ENCODE measurements at places on chromosomes 2 and 18.

- no peak for DNase-seq
Observed at GRCh38 chr2:47917276-47917961, 11.1 kb upstream of the FBXO11 start.

DNA sequence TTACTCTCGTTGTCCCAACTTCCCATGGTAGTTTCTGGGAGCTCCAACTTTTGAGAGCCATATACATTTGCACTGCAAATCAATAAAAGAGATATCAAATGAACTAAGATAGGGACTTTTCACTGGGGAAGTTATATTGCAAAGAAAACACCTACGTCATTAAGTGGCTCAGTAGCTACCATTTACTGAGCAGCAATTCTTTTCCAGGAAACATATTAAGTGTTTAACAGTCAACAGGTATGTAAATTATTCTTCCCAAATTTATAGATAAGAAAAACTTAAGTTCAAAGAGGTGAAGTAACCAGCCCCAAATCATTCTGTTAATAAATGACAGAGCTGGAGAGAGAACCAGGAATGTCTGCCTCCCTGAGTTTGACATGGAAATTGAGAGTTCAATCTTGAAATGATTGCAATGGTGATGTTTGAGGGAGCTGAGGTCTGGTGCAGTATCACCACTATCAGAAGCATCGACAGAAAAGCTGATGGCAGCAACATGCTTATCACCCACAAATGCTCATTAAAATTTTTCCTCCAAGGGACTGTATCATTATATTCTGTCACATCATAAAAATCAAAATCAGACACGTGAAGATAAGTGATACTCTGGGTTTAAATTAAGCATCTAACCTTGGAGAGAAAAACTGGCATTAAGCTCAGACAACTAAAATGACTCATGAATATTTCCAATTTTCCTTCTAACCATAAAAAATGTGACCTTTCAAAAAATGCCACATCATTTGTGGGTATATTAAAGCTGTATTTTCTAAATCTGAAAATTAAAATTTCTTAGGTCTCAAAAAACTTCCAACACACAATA, 43.4 kb downstream of the GAREM1 start:
- no peak for DNase-seq

GRCh38 chr2:181458871-181459270, 1.7 kb downstream of the ITGA4 start:
- DNase-seq: no peak

DNA sequence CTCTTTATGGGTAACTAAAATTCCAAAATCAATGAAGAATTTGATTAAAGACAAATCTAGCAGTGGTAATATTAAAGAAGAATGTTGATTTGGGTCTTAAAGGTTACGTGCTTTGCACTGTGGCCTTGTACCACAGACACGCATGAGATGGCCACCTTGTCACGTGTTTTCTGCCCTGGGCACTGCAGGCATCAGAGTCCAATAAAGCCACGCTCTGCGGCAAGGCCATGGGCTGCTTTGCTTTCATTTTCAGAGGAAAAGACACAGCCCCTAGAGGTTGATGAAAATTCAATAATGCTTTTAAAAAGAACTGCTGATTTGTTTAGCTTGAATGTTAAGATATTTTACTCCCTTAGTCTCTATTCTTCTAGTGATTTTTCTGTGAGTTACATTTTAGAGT, 30.4 kb downstream of the AOX1 start:
- DNase-seq: no peak

GRCh38 chr2:195619590-195619989, 37.4 kb upstream of the SLC39A10 start:
- DNase-seq: no peak

GRCh38 chr2:129192117-129192516, 787.3 kb upstream of the RAB6C start:
- DNase-seq: no peak

GRCh38 chr2:233140978-233141377, 80.8 kb downstream of the INPP5D start:
- no peak for DNase-seq
